ENCODE measurements at places on chromosomes 7 and 10.

- peak; percentile 15 for DNase-seq
Measured at GRCh38 chr10:124351481-124352220, 67.1 kb downstream of the OAT start.

DNA sequence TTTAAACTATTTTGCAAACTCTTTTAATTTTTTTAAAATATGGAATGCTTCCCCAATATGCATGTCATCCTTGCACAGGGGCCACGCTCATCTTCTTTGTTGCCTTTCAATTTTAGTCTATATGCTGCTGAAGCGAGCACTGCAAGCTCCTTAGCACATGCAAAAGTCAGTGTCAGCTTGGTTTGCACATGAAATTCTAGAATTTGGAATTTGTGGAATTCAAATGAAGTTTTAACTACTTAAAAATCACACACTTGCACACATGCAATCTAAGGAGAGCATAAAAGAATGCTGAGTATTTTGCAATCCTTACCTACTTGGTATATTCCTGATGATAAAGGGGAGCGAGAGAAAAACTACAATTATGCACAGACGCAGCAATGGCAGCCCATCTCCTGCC, 78.3 kb upstream of the ATP6V0A4 start:
- no peak for DNase-seq

DNA sequence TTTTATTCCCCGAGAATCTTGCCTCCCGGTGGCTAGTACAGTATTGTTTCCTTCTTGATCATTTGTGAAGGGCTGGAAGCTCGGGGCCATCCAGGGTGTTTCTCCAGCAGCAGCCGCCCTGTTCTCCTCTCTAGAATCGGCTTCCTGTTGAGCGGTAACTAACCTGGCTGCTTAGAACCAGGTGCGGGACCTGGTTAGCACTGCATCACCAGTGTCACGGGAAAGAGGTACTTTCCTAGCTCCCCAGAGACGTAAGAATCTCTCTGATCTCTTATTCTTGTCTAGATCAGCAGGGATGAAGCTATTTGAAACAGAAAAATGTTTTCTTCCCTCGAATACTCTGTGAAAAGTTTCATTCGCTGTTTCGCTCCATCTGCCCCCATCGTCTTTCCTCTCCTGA, 239.2 kb downstream of the CELF2 start:
- DNase-seq: no peak

DNA sequence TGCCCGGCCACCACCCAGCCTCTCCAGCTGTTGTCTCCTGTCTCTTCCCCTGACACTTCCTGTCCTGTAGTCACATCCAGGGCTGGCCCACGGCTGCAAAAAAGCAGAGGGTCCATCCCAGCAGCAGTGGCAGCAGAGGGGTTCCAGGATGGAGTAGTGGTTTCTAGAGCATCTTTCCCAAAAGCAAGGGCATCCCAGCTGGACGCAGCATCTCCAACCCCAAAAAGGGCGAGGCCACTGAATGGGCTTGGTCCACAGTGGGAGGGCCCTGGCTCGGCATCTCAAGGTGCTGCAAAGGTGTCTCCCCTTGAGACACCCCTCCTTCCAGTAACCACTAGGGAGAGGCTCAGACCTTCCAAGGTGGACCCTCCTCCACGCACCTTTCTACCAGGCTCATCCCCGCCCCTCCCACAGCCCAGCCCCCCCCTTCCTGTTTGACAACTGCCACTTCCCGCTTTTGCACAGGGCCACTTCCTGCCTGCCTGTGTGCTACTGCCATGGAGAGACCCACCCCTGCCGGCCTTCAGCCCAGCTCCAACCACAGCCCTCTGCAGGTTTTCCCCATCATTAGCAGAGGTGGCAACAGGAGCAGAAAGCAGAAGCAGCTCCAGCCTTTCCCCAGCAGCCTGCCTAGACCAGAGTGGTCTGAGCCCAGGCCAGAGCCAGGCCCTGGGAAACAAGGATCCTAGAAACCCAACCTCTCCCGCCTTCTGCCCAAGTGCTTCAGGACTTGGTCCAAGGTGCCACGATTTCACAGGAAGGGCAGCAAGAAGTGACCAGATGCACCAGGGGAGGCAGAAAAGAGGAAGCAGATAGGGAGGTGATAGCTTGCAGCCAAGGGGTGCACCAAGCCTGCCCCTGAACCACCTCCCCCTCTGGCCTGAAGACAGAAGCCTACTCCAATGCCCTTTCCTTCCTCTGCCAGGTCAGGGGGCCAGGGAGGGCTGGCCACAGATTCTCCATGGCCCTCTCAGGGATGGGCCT, 8.6 kb downstream of the CAMK2G start:
- no peak for DNase-seq

GRCh38 chr7:151327659-151328058, 14.0 kb upstream of the NUB1 start:
- DNase-seq: no peak

GRCh38 chr7:103077318-103077717, 2.4 kb downstream of the ARMC10 start:
- no peak for DNase-seq

DNA sequence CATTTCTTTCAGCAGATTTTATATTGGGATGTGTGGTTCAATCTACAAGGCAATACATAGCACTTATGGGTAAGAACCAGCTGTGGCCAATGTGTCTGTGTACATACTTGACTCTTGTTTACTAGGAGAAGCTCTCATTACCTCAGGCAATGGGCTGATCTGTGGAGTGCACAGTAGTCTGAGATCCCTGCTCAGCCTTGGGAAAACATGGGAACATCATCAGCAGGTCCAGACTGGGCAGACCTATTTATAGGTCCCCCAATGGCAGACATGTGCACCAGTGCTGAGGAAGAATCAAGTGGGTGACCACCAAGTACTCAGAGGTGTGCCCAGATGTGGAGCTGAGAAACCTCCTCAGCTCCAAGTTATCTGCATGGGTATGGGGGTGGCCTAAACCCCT, 349.7 kb downstream of the KIF20B start:
- DNase-seq: no peak

DNA sequence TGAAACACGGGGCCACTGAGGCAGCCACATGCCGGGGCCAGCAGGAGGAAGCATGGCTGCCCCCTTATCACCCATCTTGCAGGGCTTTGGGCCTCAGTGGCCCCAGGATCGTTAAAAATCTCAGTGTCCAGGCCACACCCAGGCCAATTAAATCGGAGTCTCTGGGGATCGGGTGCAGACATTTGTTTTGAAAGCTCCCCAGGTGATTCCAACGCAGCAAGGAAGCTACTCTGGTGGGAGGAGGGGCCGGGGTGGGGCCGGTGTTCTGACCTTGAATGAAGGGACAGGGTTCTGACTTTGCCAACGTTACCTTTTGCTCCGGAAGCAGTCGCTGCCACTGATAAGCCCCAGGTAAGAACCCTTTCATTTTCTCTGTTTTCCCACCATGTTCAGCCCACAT, 412.3 kb upstream of the FOXK1 start:
- no peak for DNase-seq

DNA sequence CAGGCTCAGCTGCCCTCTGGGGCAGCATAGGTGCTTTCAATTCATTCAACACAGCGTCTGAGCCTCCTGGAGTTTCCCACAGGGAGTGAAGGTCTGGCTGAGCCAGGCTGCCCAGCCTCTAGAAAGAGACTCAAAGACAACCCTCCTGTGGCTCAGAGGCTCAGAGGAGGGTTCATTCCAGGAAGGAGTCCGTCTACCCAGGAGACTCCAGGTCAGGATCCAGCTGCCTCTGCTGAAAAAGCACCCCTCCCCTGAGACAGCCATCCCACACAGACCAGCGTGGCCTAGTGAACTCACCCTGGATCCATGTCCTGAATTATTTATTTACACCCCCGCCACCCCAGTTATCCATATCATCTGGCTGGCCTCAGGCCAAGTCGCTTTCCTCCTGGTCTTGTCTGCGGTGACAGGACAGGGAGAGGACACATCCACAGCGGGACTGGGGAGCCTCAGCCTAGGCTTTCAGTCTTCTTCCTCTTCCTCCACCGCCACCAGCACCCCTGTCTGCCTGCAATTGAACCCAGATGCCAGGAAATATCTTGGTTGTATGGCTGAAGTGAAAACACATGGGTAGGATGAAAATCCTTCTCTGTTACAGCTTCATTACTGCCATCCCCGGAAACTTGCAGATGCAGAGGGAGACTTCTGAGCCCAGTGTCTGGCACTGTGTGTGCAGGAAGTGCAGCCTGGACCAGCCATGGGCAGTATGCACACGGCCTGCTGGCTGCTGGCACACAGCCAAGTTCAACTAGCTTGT, 44.0 kb upstream of the COL13A1 start:
- peak; percentile 68 for DNase-seq

DNA sequence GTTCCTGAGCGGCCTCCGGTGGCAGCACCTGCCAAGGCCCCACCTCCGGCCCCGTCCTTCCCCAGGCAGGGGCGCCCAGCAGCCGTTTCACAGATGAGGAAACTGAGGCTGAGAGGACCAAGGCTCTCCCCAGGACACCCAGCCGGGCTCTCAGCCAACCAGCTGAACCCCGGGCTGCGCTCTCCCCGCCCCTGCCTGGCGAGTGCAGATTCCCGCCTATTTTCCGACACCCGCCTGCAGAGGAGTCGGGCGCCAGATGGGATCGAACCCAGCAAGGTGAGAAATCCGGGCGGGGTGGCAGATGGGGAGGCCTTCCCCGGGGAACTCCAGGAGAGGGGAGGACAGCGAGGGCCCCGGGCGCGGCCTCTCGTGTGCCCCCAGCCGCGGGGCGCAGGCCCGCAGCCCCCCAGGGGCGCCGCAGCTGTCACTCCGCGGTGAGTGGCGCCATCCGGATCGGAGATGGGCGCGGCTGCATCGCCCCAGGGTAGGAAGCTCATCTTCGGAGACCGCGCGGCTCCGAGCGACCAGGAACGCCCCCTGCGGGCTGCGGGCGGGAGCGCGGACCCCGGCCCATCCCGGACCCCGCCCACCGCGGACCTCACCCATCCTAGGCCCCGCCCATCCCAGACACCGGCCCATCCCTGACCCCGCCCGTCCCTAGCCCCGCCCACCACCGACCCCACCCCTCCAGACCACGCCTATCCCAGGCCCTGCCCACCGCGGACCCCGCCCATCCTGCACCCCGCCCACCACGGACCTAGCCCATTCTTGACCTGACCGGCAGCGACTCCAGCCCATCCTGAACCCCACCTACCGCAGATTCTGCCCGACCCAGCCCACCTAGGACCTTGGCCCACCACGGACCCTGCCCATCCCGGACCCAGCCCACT, 90.3 kb downstream of the MICALL2 start:
- DNase-seq: peak; percentile 48

GRCh38 chr10:125562737-125563136, 120.2 kb downstream of the TEX36 start:
- no peak for DNase-seq

DNA sequence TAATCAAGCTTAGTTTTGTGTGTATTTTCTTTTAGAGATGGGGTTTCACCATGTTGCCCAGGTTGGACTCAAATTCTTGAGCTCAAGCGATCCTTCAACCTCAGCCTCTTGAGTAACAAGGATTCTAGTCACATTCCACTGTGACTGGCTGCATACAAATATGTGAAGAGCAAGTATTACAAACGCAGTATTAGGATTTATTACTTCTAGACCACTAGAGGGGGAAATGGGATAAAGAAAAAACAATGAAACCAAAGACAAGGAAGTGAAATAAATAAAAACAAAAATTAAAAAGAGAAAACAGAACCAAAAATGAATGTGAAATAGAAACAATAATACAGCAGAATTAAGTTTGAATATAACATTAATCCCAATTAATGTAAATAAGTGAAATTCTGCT, 308.7 kb downstream of the ANKRD30A start:
- DNase-seq: no peak

GRCh38 chr10:123613346-123613850, 52.8 kb upstream of the GPR26 start:
- no peak for DNase-seq

- DNase-seq: no peak
Measured at GRCh38 chr7:106023369-106024322, 60.6 kb downstream of the CDHR3 start.

DNA sequence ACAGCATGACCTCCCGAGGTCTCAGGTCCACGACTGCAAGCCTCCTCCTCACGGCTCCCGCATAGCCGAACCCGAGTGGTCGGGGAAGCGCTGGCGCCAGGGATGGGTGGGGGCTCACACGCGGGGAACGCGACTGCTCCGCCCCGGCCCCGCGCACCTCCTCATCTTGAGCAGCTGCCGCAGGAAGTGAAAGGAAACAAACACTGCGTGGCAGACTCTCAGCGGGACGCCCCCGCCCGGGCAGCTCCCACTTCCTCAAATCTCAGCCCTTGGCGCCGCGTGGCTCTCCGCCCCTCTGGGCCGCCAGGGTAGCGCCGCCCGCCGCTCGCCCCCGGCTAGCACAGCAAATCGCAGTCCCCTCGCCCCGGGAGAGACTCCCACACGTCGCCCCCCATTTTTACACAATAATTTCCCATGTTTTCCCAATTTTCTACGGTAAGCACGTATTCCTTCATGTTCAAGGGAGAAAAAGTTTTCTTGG, at the start of gene TMEM243:
TMEM243 (minus strand) TSS at position 188 of the 481 bp plus-strand sequence. CDS start 229 bp downstream, outside the sequence.
- peak; percentile 84 for DNase-seq

DNA sequence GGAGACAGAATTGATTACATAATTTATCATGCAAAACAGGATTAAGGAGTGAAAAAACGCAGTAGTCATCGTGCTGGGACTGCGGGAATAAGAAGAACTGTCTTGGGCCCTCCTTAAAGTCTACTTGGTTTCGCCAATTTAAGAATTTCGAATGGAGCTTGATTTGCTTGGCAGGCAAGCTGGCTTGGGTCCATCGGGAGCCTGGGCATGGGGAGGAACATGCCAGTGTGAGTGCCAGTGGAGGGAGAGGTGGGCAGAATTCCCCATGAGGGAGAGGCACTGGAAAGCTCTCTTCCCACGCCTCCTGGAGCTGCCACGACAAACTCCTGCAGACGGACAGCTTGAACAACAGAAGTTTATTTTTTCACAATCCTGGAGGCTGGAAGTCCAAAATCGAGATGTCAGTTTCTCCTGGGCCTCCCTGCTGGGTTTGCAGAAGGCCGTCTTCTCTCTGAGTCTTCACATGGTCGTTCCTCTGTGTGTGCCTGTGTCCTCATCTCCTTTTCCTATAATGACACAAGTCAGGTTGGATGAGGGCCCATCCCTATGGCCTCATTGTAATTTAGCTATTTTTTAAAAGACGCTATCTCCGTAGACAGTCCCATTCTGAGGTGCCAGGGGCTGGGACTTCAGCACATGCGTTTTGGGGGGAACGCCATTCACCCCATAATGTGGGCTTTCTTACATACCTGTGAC, 528.7 kb upstream of the DPP6 start:
- DNase-seq: no peak

- DNase-seq: no peak
Measured at GRCh38 chr10:16799621-16800020, 17.6 kb downstream of the RSU1 start.

DNA sequence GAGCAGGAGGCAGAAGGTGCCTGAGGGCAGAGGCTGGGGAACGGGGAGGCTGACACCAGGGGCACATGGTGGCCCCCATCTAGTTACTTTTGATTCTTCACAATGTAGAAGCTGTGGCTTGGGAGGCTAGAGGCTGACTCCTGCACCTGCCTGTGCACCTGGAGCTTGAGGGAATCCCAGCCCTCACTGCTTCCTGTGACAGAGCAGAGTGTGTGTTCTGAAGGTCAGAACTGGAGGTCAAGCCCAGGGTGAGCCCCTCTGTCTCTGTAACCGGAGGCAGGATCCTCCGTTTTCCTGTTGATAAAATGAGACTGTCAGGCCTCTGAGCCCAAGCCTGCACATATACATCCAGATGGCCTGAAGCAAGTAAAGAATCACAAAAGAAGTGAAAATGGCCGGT, 124.8 kb downstream of the ACTR3B start:
- no peak for DNase-seq

GRCh38 chr7:78490524-78490923, 692.0 kb downstream of the PHTF2 start:
- no peak for DNase-seq
